ENCODE measurements at places on chromosomes 3 and 15. TPM values are rescaled to one million over a fixed set of nuclear protein-coding genes. Genes with fewer than 3 reads are reported as not detected.

APBA2 gene
- total RNA-seq = 0.57 TPM

COL7A1 gene
- total RNA-seq = 26.5 TPM

DNA sequence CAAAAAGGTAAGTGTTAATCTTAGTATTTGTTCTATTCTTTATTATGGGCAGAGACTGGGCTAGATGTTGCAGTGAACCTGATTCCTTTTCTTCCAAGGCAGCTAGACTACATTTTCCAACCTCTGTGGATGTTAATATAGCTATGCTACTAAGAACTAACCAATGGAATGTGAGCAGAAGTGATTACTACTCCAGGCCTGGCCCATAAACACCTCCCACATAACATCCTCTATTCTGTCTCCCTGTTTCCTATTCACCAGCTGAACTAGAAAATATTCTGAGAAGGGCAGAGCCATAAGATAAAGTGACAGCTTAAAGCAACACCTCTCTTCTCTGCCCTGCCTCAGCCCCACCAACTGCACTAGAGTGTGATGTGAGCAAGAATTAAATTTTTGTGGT, 29.4 kb downstream of the CD200R1L start:
- DNase-seq = no peak

- no peak for DNase-seq
Observed at GRCh38 chr3:197015790-197016736, 13.6 kb downstream of the MELTF start.

GRCh38 chr3:187072511-187072910, 66.8 kb downstream of the RPL39L start:
- DNase-seq = no peak

- DNase-seq = no peak
Observed at GRCh38 chr15:39330061-39330460, 250.8 kb upstream of the THBS1 start.

- DNase-seq = no peak
Observed at GRCh38 chr15:93048759-93049161, 40.3 kb downstream of the RGMA start.
